ENCODE measurements at places on chromosomes 5 and 9.

DNA sequence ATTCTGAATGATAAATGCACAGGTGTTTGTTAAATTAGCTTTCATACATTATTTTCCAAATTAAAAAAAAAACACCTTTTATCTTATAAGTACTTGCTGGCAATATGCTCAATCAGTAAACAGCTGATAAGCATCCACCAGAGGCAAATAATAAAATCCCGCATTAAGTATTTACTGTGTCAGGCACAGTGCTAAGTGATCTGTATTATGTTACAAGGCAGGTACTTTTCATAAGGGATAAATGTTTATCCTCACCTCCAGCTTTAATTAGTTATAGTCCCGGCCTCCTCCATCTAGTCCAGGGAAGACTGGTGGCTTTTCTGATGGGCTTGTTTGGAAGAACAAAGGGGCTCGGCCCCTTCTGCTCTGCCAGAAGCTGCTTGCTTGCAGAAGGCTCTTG, 40.1 kb downstream of the PFDN1 start:
- DNase-seq = no peak

GRCh38 chr9:87557996-87558395, 60.3 kb downstream of the DAPK1 start:
- DNase-seq = no peak

GRCh38 chr5:136781464-136781863, 416.1 kb upstream of the TRPC7 start:
- no peak for DNase-seq

DNA sequence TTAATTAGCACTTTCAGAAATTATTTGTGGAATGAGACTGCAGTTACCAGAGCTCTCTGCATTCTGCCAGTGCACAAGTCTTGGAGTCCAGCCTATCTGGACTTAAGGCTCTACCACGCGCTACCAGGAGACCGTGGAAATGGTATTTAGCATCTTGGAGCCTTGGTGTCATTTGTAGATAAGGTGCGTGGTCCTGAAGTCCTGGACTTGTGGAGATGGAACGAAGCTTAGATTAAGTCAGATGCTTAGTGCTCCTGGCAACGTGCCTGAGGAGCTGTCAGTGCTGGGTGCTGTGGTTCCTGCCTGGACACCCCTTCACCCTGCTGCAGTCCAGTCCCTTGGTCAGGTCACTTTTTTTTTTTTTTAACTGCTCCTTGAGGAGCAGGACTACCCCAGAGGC, 59.7 kb downstream of the RCL1 start:
- DNase-seq = no peak

GRCh38 chr9:127020036-127020801, 102.2 kb downstream of the ANGPTL2 start:
- DNase-seq = no peak

DNA sequence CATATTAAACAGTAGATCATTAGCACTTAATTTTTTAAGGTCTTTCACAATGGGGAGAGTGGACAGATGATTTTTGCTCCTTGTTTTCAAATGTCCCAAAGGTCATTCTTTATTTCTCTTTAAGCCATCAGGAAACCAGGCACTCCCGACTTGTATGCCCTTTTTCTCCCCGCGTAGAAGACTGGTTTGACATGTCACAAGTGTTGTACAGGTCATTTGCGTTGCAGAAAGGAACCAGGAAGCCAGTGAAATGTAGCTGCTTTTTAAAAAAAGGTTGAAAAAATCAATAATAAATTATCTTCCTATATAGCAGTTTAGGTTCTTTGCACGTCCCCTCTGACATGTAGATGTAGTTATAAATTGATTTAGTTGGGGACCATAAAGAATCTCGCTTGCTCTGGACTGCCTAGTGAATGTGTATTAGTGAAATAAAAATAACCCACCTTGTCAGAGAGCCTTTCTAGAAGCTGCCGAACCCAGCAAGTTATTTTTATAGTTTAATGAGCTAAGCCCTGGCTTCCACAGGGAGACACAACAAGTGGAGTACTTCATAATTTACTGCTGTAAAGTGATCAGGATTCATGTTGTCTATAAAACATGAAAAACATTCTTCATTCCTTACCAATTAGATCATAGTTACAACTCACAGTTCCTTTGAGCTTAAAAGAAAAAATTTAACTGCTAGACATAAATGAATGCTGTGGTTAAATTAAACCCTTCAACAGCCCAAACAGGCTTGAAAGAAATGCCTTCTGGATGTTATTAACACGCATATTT, 404.6 kb downstream of the CSNK1G3 start:
- no peak for DNase-seq

DNA sequence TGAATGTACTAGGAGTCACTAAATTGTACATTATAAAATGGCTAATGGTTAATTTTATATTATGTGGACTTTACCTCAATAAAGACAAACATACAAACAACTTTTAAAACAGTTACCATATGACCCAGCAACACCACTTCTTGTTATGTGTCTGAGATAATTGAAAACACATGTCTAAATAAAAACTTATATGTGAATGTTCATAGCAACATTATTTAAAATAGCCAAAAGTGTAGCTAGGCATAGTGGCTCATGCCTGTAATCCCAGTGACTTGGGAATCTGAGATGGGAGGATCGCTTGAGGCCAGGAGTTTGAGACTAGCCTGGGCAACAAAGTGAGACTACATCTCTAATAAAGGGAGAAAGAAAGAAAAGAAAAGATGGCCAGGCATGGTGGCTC, 22.9 kb downstream of the SLC35A4 start:
- DNase-seq = no peak

DNA sequence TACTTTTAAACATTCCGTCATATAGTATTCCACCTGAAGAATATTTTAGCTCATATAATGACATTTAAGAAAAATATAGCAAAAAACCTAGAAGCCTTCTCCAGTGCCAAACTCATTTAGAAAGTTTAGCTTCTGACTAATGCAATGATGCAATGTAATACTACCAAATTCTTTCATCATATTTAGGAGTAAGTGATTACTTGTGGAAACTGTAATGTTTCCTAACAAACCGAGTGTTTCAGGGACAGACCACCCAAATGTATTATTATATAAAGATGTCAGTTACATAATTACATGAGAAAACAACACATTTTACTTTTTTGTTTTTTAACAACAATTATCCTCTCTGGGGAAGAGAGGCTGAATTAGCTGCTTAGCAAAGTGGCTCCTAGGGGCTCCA, 316.2 kb downstream of the ARL15 start:
- DNase-seq = no peak

DNA sequence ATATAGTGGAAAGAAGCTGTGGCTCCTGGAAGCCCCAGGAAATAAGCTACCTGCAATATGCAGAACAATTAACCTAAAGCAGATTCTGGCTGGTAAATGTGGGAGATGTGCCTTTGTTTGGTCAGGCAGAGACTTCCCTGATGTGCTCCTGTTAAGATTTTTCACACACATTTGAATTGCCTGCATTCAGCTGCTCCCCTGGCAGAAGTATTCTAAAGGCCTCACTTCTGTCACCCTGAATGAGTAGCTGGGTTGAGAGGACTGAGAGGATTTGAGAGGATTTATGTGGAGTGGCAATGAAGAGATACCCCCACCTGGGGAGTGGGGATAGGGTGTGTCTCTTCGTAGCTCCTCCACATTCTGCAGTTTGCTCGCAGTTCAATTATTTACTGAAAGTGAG, 130.5 kb downstream of the ST8SIA4 start:
- no peak for DNase-seq

- DNase-seq = no peak
Observed at GRCh38 chr5:23825196-23825595, 317.8 kb downstream of the PRDM9 start.

GRCh38 chr5:10227379-10227778, 22.3 kb downstream of the ATPSCKMT start:
- DNase-seq = no peak

DNA sequence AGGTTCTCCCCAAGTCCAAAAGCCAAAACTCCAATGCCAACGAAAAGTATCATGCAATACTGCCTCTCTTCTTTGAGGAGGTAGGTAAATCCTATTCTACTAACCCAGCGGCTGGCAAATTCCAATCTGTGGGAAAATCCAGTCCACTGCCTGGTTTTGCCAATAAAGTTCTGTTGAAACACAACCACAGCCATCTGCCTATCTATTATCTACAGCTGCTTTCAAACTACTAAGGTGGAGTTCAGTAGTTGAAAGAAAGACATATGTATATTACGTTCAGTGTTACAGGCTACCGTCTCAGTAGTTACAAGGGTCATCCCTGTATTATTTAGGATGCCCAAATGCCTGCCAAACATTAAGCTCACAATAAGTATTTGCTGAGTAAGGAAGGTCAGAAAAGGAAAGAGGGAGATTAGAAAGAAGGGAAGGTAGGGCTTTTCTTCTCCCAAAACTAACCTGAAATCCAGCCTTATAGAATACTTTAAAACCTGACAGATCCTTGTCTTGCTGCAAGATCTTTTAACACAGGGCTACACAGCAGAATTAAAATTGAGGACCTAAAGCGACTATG, 16.2 kb downstream of the ARL15 start:
- no peak for DNase-seq

DNA sequence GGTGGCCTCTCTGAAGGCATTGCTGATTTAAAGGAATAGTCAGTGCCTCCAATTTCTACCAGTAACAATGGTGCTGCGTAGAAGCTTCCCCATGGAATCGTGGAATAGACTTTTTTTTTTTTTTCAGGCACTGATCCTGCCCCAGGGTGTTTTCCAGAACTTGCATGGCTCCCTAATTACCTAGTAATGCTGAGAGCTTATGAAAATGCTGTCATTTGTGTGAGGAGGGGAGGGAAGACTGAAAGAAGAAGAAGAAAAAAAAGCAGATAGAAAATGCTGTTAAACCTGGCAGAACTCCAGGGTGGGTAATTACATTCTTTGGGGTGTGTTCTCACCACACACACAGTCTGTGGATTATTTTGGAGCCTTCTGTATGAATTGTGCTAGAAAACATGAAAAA, 4.8 kb upstream of the GRIA1 start:
- no peak for DNase-seq

- DNase-seq = no peak
Observed at GRCh38 chr9:93710370-93710723, 134.0 kb downstream of the PHF2 start.

- no peak for DNase-seq
Observed at GRCh38 chr5:61394793-61395192, 62.7 kb downstream of the ZSWIM6 start.

DNA sequence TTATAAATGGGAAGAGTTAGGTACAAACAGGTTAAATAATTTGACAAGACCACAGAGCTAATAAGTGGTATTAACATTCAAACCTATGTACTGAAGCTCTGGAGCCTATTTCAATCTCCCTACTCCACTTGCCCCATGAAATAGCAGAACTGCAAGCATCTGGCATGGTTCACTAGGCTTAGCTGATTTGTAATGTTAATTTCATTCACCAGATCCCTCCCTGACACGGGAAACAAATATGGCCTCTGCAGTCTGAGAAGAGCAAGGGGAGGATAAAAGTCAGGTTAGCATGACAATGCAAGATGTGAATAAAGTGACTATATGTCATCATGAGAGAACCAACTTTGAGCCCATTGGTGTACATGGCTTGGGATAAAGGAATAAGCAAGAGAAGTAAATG, 428.8 kb downstream of the BRINP1 start:
- DNase-seq = no peak

DNA sequence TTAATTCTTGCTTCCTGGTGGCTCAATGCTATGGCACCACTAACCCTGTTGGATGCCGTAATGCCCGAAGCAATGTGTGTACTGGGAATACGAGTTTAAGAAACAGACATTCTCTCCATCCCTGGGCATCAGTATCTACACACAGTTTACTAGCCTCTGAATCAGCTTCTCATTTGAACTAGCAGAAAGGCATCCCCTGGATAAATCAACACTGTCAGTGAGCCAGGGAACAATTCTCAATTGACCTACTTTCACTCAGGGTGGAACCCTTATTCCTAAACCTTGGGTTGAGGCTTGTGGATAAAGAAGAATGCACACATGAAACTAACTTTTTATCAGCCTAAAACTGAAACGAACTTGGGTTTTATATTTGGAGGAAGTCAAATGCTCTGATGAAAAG, 331.0 kb downstream of the GADD45G start:
- no peak for DNase-seq

GRCh38 chr9:18184401-18184800, 289.6 kb upstream of the ADAMTSL1 start:
- no peak for DNase-seq

DNA sequence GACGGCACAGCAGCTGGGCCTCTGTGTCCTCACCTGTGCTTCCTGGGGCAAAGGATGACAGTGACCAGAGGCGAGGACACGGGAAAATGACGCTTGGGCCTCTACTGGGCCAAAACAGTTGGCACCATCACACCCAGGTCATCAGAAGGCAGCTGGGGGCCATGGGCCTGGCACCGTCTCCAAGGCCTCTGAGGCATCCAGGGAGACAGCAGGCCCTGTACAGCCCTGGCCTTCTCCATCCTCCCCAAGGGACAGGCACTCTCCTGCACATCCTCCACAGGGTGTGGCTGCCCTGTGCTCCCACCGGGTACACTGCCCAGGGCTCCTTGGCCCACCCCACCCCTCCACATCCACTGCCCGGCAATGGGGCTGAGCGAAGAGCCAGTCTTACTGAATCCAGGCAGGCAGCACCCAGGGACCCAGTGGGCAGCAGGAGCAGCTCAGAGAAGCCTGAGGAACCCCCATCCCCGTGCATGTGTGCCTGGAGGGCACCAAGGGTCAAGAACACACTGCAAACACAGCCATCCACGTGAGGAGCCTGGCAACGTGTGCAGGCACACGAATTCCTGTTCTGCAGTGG, 4.0 kb downstream of the LPCAT1 start:
- no peak for DNase-seq

DNA sequence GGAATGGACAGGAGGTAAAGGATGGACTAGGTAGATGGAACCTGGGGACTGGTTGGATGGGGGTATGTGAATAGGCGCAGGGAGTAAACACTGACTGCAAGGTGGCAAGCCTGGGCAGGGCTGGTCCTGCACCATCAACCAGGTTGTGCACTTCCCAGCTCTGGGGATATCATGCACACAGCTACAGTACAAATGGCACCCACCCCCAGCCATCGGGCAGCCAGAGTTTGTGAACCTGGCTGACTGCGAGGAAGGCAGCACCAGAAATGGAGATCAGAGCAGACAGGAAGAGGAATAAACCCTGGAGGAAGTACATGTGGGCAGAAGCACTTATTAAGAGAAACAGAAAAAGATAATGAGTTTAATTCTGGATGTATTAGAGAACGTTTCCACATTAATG, 229.1 kb downstream of the ESM1 start:
- no peak for DNase-seq

- DNase-seq = no peak
Observed at GRCh38 chr5:28648108-28648507, 1609.7 kb upstream of the CDH9 start.

- no peak for DNase-seq
Observed at GRCh38 chr9:81623778-81624177, 65.6 kb downstream of the TLE1 start.

All from NCI-H1930 (cell line).